Right renal pelvis (tissue), 4 donors: ENCODE measurements at places on chromosomes 4 and X.

DNA sequence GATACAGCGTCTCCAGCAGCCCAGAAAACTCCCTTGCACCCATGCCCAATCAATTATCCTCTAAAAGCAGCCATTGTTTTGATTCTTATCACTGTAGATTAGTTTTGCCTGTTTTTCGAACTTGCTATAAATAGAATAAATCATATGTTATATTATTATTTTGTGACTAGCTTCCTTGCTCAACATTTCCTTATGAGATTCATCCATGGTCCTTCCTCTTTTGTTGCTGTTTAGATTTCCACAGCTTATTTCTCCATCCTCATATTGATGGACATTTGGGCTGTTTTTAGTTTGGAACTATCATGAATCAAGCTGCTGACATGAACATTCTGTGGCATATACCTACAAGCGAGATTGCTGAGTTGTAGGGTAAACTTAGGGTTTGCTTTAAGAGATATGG is 595.3 kb downstream of the BCOR start:
- DNase-seq, result no peak

DNA sequence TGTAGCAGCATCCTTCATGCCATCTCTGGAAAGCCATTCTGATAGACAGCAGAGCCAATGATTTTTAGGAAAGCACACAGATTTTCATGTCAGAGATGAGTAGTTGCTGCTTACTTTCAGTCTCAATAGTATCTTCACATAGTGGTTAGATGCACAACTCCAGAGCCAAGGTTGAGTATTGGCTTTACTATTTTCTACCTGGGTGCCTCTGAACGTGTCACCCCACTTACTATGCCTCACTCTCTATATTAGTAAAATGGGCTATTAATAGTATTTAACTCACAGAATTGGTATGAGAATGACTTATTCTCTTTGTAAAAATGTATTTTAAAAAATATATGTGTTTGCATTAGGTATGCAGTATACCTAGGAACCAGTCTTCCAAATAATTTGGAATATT is 108.8 kb upstream of the STIM2 start:
- no peak for DNase-seq

DNA sequence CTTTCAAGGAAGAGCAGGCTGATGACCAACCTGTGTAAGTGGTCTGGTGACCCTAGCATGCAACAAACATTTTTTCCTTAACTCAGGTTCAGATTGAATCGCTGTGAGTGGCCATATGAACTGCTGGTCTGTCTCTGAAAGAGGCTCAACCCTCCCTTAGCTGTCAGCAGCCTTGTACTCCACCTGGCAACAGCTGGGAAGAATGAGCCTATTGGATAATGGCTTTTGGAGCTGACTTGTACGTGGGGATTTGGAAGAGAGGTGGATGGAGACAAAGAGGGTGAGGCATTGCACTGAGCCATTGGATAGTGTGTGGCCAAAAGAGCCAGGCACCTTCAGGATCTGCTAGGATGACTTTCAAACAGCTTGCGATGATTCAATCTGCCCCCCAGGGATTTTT is 35.7 kb upstream of the BMP15 start:
- DNase-seq, result no peak

DNA sequence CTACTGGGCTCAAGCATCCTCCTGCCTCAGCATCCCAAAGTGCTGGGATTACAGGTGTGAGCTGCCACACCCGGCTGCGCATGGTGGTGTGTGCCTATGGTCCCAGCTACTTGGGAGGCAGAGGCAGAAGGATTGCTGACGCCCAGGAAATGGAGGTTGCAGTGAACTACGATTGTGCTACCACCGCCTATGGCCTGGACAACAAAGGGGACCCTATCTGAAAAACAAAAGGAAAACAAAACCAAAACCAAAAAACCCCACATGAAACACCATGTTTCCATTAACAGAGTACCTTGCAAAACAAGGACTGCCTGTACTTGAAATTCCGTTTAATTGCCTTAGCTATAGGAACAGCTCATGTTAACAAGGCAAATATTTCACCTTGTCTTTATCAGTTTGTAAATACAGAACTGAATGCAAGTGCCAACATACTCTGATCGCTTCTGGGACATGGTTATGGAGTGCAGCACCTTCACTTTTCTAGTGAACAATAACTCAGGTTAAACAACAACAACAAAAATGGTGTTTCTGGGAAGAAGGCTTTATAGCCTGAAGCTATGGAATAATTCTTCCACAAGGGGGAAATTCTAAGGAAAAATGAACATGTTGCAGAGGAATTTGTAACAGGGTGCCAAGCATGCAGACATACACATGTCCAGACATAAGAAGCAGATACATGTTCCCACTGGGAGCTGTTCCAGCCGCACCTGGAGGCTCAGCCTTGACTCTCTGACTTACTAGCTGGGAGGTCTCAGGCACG is 73.2 kb upstream of the STS start:
- DNase-seq, result no peak

DNA sequence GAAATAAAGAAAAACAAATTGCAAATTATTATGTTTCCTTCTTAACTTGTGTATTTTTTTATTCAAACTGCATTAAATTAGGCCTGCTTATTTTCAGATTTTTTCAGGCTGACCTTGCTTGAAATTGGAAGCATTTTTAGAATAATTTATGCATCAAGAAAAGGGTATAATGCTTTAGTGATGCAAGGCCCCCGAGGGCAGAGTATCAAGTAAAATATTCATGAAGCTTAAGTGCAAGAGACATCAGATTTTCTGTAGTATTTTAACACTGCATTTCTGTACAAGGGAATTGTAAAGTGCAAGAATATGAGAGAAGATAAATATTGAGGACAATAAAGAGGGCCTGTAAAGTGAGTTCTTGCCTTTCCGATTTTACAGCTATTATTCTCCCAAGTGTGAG is 485.8 kb upstream of the ATOH1 start:
- DNase-seq, result no peak

GRCh38 chrX:111869639-111870034 is 6.3 kb upstream of the TRPC5OS start:
- DNase-seq, result peak; percentile 46

DNA sequence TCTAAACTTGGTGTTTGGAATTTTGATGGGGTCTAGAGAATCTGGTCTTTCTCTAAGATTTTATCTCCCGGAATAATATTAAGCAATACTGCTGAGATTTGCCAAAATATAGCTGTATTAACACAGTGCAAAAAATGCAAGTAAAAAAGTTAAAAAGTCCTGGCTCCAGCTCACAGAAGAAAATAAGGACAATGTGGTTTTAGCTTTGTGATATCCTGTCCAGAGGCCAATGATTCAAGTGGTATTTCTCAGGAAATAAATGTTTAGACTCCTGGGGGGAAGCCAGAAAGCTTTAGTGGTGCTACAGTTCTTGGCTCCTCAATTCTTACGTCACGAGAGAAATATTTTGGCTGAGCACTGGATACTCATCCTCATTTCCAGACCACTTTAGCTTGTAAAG is 40.9 kb upstream of the IL13RA2 start:
- no peak for DNase-seq

DNA sequence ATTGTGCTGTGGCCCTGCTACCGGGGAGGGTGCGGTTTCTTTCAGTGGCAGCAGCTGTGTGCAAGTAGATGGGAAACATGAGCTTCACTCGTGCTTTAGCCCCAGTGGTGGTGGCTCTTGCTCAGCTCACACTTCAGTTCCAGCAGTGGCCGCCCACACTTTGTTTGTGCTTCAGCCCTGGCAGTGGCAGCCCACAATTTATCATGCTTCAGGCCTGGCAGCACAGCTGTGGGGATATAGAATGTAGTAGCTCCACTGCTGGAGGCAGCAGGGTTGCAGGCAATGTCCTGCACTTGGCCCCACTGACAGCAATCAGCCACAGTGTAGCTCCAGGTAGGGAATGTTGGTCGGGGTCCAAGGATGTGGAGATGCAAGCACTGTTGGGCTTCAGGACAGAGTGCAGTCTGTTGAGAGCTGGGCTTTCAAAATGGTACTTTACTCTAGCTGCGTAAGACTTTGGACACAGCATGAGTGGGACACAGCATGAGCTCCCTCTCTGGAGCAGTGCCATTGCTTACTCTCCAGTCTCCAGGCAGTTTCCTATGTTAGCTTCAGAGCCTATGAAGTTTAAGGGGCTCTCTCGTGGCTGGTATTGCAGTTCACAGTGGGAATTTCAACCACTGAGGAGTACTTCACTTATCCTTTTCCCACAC is 413.1 kb downstream of the PDGFC start:
- DNase-seq, result no peak

DNA sequence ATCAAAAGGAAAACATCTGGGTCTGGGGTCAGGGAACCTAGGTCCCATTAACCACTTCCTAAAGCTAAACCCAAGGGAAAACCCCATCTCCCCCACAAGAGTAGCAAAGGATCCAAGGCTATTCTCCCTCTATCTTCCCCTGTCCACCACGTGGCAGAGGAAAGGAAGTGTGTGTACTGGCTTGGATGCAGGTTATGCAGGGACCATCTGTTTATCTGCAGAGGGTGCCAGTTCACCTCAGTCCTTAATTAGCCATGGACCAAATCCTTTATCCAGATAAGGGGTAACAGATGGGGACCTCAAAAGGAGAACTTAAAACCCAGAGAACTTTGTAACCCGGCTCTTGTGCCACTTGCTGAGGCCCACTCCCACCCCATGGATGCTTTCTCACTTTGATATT is 135.3 kb downstream of the ZNF518B start:
- DNase-seq, result no peak

GRCh38 chr4:86393749-86394148 is 33.9 kb upstream of the MAPK10 start:
- no peak for DNase-seq

GRCh38 chrX:16712548-16713155 is at the start of gene CTPS2:
Gene CTPS2, minus strand, starts transcription at chrX:16712669. Its CDS starts 9,767 bp downstream, at chrX:16702902.
- DNase-seq, result peak; percentile 49

- no peak for DNase-seq
These were observed 90.9 kb downstream of the CHRNA9 start for GRCh38 chr4:40425799-40426574.

- DNase-seq, result no peak
These were observed 565 bp upstream of the LRCH2 start for GRCh38 chrX:115234461-115234860.

- DNase-seq, result peak; percentile 52
These were observed 7.6 kb upstream of the OPHN1 start for GRCh38 chrX:68440940-68441339.

DNA sequence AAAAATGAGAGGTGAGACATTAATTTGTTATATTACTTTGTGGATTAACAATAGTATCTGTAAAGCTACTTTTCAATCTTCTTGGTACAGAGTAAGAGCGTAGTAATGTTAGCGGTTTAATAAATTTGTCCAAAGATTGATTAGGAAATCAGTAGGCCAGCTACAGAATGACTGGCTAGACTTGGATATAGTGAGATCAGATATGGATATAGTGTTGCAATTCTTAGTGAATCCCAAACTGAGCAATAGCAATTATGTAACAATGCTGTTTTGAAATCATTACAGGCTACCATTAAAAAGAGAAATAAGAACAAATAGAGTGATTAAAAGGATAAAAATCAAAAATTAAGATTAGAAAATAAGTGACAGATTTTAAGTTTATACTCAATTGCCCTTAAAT is 847 bp upstream of the UGT2A2 start:
- no peak for DNase-seq

DNA sequence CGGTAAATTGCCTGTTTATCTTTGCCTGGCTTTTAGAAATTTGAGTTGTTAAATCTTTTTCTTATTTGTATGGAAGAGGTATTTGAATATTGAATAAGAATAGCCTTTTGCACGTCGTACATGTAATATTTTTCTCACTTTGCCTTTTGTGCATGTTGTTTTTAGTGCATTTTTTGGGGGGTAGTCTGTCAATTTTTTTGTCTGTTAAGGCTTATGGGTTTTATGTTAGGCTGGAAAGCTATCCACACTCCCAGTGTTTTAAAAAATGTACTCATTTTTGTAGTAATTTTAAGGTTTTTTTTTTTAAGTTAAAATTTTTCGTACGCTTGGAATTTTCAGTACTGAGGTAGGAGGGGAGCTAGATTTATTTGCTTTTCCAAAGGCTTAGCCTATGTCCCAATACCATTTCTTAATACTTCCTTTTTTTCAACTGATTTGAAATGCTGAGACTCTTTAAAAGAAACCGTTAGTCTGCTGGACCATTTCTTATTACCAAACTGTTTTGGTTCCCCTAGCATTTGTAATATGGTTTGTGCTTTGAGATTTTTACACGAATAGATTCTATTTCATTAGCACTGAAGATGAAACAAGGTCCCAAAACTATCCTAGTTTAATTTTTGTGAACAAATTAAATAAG is 1.3 kb downstream of the HERC5 start:
- DNase-seq, result no peak

GRCh38 chrX:119503484-119503861 is 35.2 kb downstream of the SLC25A5 start:
- no peak for DNase-seq

GRCh38 chr4:147560625-147561024 is 56.6 kb upstream of the TMEM184C start:
- no peak for DNase-seq

DNA sequence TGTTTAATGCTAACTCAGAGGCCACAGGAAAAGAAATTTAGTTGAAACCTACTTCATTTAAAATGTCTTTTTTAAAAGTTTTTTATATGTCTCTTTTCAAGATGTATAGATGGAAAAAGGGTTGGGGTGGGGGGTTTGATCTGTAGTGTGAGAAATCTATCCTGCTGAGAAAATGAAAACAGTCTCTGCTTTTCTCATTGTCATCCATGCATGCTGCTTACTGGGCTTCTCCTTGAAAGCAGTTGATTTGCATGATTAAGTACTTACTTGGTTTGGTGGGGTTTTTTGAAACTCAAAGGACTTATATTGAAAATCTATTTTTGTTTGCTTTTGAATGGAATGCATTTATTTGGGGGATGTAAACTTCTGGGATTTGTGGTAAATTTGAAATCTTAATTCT is 313.6 kb upstream of the DKK2 start:
- DNase-seq, result no peak

- no peak for DNase-seq
These were observed 17.9 kb upstream of the HAND2 start for GRCh38 chr4:173547889-173548288.

- DNase-seq, result no peak
These were observed 332.9 kb downstream of the RAB28 start for GRCh38 chr4:13151194-13151593.

GRCh38 chr4:28225050-28225449 is 1364.4 kb downstream of the STIM2 start:
- DNase-seq, result peak; percentile 5

DNA sequence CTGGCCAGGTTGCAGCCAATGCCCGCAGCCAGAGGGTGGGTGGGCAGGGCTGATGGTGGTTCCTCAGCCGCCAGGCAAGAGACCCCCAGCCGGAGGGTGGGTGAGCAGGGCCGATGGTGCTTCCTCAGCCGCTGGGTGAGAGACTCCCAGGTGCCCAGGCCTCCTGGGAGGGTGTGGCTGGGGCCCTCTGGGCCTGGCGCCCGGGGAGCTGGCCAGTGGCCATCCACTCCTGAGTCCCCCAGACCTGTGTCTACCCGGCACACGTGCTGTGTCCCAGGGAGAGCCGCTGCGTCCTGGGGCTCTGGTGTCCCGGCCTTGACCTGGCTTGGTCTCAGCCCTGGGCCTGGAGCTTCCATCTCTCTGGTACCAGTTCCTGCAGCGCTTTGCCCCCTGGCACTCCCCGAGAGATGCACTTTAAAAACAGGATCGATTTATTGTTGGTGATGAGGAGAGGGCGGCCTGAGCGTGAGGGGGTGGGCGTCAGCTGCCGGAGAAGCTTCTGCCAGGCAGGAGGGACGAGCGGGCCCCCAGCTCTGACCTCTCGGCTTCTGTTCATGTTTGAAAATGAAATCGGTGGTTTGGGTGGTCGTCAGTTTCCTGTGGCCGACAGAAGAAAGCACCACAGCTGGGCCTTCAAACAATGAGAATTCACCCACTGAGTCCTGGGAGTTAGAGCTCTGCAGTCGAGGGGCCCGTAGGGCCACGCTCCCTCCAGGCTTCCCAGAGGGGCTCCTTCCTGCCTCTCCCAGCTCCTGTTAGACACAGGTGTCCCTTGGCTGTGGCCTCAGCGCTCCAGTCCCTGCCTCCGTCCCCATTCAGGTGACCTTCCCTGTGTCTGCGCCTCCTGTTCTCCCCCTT is 6.5 kb downstream of the DOK7 start:
- no peak for DNase-seq
